ENCODE measurements at places on chromosomes 16 and 17.
A peak's percentile ranks its signal among the peaks of the same experiment; 100 is the strongest.

DNA sequence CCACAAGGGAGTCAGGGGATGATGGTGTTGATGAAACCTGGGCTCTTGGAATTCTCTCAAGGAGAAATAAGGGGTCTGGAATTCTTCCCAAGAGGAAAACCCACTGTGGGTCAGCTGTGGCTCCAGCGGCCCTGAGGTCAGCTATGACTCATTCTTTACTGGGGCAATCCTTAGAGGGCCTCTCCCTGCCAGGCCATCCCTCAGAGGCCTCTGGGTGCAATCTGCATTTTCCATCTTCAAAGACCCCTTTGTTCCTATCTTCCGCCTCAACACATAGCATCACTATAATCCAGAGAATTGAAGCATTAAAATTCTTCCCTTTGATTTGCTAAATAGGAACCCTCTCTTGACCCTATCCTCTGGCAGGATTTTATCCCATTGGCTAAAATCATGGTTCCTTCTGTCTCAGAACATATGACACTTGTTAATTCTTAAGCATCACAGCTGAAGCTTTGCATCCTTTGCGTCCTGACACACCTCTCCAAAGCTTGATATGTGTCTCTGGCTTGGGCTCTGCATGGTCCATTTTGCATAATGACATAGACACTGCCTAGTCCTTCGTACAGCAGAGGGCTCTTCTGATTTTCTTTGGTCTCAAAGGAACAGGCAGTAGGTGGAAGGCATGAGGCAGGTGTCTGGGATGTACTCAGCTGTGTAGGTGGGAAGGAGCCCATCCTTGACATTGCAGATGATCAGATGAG lies 4.4 kb upstream of the KRT37 start:
- peak; percentile 51 for DNase-seq

DNA sequence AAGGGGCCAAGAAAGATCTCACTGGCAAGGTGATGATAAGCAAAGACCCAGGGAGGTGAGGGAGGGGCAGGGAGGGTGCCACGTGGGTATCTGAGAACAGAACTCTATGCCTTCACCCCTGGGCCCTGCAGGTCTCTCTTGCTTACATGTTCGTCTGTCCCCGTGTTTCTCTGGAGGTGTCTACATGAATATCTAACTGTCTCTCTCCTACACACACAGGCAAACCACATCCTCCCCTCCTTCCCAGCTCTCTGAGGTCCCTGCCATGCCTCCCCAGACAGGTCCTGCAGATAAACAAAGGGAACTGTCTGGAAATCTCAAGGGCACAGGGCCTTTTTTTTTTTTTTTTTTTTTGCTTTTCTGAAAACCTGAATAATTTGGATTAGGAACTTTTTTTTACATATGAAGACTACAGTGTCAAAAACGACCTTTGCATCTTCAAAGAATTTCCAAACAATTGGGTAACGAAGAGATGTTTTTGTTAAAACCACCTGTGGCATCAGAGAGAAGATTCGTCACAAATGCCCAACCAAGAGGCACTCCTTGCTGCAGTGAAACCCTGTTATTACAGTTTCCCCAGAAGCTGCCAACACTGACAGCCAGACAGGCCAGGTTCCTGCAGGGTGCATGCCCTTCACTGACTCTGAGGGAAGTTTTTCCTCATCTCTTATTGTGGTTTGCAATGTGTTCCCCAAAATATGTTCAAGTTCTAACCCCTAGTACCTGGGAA lies 17.8 kb downstream of the PLLP start:
- DNase-seq: peak; percentile 42

- DNase-seq: no peak
Measured at GRCh38 chr17:78988152-78988551, 8.4 kb upstream of the LGALS3BP start.

DNA sequence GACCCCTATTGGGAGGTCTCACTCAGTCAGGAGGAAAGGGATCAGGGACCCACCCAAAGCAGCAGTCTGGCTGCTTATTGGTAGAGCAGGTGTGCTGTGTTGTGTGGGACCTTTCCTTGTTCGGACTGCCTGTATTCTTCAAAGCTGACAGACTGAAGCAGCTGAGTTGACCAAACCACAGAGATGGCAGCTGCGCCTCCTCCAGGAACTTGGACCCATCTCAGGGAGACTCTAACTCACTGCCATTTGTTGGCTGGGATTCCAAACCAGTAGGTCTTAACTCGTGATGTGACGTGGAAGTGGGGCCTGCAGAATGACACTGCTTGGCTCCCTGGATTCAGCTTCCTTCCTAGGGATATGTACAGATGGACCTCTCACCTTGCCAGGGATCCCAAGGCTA lies 9.6 kb upstream of the UQCRC2 start:
- no peak for DNase-seq

DNA sequence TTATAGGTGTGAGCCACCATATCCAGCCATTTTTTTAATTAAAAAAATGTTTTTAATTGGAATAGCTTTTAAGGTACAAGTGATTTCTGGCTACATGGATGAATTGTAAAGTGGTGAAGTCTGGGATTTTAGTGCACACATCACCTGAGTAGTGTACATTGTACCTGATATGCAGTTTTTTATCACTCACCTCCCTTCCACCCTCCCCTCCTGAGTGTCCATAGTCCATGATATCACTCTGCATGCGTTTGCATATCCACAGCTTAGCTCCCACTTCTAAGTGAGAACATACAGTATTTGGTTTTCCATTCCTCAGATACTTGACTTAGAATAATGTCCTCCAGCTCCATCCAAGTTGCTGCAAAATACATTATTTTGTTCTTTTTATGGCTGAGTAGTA lies 13.4 kb upstream of the CRYBA1 start:
- DNase-seq: no peak

- no peak for DNase-seq
Measured at GRCh38 chr17:15289285-15290183, 24.4 kb upstream of the PMP22 start.

- no peak for DNase-seq
Measured at GRCh38 chr17:9086577-9086976, 65.3 kb downstream of the NTN1 start.

GRCh38 chr17:1362065-1362848 lies 37.8 kb downstream of the YWHAE start:
- no peak for DNase-seq

- peak; percentile 21 for DNase-seq
Measured at GRCh38 chr16:88274847-88275246, 107.9 kb upstream of the ZNF469 start.

GRCh38 chr17:18257268-18257981 lies 1.1 kb downstream of the FLII start:
- peak; percentile 91 for DNase-seq

- no peak for DNase-seq
Measured at GRCh38 chr17:53687324-53687723, 135.4 kb upstream of the KIF2B start.

Measured in H7 (cell line).